ENCODE measurements at places on chromosomes 5 and 9. TPM values are rescaled to one million over a fixed set of nuclear protein-coding genes. Genes with fewer than 3 reads are reported as not detected.

Gene COL23A1
- total RNA-seq: not detected

Gene EIF4E1B
- total RNA-seq: not detected

Gene KCNT1
- total RNA-seq: not detected

Gene WHRN
- 5.1 TPM for total RNA-seq

Gene PCSK5
- total RNA-seq: 0.68 TPM

Gene TMEM252
- total RNA-seq: not detected

Gene SPATA31C1
- not detected for total RNA-seq

Gene SLC36A3
- total RNA-seq: not detected

Gene C9
- total RNA-seq: not detected

Gene CD274
- 2.1 TPM for total RNA-seq

Gene GOLM1
- 108 TPM for total RNA-seq

Gene IGFBPL1
- 3.1 TPM for total RNA-seq

Gene PCDHGB2
- 0.19 TPM for total RNA-seq

Gene SPINK4
- not detected for total RNA-seq

Gene IL5
- total RNA-seq: not detected
